Omental fat pad (tissue), 4 donors: ENCODE measurements at places on chromosomes 4 and X. TPM values are rescaled to one million over a fixed set of nuclear protein-coding genes. Genes with fewer than 3 reads are reported as not detected.

Gene UGT2A1
- not detected for total RNA-seq

Gene RASGEF1B
- total RNA-seq = 45.6 TPM

Gene ZDHHC15
- 2.5 TPM for total RNA-seq

Gene PDCL2
- not detected for total RNA-seq

Gene GAGE12E
- total RNA-seq = not detected

Gene BMPR1B
- total RNA-seq = 1.6 TPM

Gene PRSS12
- total RNA-seq = 0.19 TPM

Gene DRP2
- total RNA-seq = under 0.01 TPM

Gene PAGE2
- not detected for total RNA-seq

Gene ADH4
- 4.1 TPM for total RNA-seq

Gene FGFBP1
- total RNA-seq = 25.8 TPM

Gene ADH7
- not detected for total RNA-seq

Gene TMPRSS11F
- not detected for total RNA-seq

Gene MORC4
- total RNA-seq = 19.8 TPM
